ENCODE measurements at places on chromosomes 16 and 17.

DNA sequence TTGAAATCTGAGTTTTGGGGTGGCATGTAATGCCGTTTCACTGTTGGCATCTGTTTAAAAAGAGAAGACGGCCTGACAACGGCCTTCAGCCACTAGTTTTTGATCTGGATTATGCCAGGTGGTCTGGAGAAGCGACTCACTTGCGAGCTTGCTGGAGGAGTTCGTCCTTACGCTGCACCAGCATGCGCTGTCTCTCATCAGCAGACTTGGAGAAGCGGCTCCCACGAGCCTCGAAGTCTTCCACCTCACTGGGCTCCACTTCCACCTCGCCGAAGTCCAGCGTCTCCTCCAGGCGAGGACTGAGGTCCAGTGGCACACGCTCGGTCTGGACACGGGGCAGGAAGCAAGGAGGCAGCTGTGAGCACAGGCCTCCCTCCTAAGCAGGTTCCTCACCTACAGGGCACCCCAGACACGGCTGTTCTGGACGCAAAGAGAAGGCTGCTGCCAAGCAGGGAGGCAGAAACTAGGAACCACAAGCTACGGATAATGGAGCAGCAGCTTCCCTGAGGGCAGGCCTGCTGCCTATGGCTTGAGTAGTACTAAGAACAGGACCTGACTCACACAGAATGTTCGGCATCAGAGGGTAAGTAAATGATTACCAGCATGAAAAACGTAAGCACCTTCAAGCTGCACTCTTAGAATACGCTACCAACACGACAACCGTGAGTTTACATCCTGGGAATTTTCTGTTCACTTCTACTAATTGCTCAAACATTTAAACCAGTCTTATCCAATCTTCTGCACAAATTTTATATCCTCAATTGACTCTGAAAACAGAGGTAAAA is 61.4 kb downstream of the AMFR start:
- no peak for DNase-seq

DNA sequence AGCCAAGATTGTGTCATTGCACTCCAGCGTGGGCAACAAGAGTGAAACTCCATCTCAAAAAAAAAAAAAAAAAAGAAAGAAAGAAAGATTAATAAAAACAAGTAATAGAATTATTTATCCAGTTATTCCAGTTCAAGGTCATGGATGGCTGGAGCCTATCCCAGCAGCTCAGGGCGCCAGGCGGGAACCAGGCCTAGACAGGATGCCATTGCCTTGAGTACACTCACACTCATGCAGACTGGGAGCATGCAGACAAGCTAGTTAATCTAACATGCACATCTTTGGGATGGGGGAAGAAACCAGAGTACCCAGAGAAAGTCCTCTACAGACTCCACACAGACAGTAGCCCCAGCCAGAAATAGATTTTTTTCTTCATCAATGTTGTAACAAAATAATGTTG is 17.9 kb downstream of the PDP2 start:
- DNase-seq: no peak

GRCh38 chr17:36085765-36086164 is 4.2 kb downstream of the CCL3 start:
- no peak for DNase-seq

DNA sequence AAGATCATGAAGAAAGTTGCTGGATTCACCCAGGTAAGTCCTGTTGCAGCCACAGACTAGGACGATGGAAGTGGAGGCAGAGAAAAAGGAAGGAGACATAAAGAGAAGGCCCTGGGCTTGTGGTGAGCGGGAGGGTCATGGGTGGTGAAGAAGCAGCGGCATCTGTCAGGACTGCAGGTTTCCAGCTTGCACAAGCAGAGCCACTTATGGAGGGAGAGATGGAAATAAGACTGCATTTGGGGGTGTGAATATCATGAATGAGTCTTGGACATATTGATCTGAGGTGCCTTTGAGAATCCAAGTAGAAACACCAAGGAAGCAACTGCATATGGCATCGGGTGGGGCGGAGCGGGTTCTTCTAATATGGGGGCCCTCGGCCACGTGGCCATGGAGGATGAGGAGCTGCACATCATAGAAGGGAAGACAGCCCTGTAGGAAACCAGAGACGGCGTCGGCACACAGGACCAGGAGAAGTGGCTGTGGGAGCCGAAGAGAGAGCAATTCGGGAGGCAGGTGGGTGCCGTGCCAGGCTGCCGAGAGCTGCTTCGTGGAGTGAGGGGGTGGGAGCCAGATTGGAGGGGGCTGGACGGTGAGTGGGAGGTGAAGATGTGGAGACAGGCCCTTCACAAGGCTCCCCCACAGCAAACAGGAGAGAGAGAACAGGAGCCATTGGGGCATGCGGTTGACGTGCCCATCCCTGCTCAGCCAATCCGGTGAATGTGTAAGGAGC is 243.5 kb downstream of the GSG1L start:
- DNase-seq: no peak

GRCh38 chr17:4043862-4044261 is 79.6 kb upstream of the ATP2A3 start:
- peak; percentile 5 for DNase-seq

- DNase-seq: no peak
Observed at GRCh38 chr17:61282377-61282776, 117.3 kb upstream of the TBX2 start.

DNA sequence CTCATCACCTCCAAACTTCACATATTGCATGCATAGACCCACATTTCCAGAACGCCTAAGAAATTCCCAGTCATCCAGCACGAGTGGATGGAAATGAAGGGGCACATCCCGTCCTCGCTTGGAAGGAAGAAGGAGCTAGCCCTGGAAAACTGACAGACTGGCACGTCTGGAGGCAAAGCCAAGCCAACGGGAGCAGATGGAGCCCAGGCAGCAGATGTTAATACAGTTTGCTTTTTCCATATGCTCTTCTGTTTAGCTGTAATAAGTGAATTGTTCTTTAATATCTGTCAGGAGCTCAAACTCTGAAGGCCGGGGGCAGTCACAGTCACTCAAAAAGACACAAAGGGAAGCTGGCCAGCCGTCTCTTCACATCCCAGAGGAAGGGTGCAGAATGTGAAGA is 187.7 kb downstream of the XYLT1 start:
- DNase-seq: no peak

GRCh38 chr16:14324581-14324980 is 253.5 kb downstream of the MRTFB start:
- no peak for DNase-seq

GRCh38 chr16:69078073-69078472 is 27.4 kb upstream of the HAS3 start:
- no peak for DNase-seq

DNA sequence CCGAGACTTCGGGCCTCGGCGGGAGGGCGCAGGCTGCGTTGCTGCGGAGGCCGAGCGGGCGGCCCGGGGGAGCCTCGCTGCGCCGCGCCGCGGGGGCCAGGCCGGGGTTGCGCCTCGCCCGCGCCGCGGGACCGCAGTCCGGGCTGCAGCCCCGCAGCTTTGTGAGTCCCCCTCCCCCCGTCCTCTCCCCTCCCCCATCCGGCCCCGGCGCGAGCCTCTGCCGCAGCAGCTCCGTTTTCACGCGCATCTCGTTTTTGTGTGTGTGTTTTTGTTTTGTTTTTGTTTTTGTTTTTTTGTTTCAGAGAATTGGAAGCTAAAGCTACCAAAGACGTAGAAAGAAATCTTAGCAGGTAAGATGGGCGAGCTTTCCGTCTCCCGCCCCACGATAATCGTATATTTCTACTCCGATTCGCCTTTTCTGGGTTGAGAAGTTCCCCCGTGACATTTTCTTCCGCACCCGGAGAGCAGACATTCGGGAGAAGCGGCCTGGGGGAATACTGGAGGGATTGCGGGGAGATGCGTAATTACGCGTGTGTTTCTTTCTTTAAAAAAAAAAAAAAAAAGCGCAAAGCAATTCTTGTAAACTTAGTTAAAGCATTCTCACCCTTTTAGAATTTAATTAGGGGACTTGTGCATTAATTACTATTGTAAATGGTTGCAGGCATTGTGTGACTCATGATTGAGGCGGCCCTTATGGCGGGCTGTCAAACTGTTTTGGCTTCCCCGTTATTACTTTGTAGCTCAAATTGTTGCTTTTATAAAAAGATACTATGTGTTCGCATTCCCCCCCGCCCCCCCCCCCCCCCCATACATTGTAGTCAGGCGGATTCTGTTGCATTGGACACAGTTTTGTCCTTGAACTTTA is 732 bp downstream of the TNRC6A start:
- no peak for DNase-seq

GRCh38 chr17:56665864-56666263 is 72.4 kb downstream of the NOG start:
- no peak for DNase-seq

GRCh38 chr16:27769561-27770255 is 219.8 kb downstream of the KATNIP start:
- DNase-seq: no peak

GRCh38 chr16:57941016-57941664 is 29.8 kb downstream of the CNGB1 start:
- DNase-seq: no peak

GRCh38 chr16:11076259-11077018 is 132.1 kb downstream of the CLEC16A start:
- DNase-seq: peak; percentile 42

- DNase-seq: no peak
Observed at GRCh38 chr17:55267777-55268648, 3.3 kb downstream of the HLF start.

DNA sequence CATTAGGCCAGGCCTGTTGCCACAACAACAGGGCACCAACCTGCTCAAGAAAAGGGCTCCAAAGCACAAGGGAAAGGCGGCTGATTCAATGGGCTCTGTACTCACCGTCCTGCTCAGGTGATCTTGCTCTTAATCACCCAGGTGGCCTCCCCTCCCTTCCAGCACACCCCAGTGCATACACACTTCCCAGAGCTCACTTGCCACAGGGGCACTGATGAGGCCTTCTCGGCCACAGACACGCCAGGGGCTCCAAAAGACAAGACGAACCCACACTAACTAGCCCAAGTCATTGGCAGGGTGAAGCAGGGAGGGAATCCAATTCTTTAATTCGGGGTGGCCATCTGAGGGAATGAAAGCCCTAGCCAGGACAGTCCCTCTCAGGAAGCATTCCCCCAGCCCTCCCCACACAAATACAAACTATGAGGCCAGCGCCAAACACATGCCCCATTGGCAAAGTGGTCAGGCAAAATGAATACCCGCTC is 1.4 kb downstream of the MYO18A start:
- no peak for DNase-seq
